ENCODE measurements at places on chromosomes 1 and 21.

GRCh38 chr1:20184997-20185833 is 681 bp upstream of the UBXN10 start:
- DNase-seq = no peak

DNA sequence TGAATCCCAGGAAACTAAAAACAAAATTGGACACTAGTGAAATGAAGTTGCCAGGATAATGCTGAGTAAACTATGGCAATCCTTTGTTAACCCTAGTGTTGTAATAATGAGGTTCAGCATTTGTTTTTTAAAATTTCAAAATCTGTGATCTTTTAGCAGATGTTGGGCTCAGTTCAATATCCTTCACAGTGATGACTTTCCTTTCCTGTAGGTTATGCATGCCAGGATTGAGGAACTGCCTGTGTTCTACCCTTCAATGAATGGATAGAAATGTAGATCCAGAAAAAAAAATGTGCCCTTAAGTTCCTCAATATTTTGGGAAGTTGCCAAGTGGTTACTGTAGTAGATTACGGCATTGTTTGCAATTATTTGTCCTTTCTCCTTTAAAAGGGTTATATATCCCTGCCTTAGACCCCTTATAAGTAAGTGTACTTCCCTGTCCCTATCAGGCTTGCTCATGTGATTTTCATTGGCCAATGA is 35.5 kb upstream of the IRF2BP2 start:
- DNase-seq = no peak

DNA sequence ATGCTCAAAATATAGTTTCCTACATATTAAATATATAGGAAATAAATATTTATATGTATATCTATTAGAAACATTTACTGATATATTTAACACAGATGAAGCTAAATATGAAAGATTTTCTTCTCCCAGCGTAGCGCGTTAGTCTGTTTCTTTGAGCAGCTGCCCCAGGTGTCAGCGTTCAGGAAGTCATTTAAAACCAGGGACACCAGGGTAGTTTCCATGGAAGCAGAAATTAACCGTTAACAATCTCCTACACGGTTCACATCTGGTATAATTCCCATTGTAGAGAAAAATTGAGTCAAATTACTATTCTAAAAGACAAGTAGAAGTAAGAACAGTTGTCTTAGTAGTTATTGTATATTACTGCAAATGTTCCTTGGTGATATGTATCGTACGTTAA is 1443.7 kb downstream of the MRPL39 start:
- no peak for DNase-seq

DNA sequence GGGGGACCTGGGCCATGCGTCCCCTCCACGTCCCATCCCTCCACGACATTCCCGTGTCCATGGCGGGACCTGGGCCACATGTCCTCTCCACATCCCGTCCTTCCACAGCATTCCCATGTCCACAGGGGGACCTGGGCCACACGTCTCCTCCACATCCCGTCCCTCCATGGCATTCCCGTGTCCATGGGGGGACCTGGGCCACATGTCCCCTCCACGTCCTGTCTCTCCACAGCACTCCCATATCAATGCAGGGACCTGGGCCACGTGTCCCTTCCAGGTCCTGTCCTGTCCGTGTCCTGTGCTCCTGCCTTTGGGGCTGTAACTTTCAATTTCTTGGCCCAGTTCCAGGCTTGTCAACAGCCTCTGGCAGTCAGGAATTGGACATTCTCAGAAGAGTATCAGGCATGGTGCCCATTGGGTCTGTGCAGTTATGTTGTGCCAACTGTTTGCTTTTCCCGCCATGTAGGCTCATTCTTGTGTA is 47.1 kb downstream of the WNT9A start:
- no peak for DNase-seq

GRCh38 chr1:160560806-160561205 is 18.5 kb downstream of the CD84 start:
- DNase-seq = no peak

DNA sequence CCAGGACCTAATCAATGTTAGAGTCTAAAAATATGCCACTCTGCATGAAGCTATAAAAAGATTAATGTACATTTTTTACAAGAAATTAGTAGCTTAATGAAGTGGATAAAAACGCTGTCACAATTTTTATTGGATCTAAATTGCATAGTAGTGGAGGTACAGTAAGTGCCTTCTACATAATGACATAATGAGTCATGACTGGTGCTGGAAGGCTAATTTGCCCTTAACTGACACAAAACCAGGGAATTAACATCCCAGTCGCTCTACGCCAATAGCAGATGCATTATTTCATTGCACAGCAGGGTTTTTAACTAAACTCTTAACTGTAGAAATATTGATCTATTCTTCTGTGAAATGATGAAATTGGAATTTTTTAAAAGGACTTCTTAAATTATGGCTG is 33.3 kb downstream of the RRAGC start:
- no peak for DNase-seq

GRCh38 chr1:54011316-54012007 is 6.5 kb downstream of the LDLRAD1 start:
- no peak for DNase-seq

- no peak for DNase-seq
Measured at GRCh38 chr1:206125346-206125745, 8.2 kb upstream of the AVPR1B start.

DNA sequence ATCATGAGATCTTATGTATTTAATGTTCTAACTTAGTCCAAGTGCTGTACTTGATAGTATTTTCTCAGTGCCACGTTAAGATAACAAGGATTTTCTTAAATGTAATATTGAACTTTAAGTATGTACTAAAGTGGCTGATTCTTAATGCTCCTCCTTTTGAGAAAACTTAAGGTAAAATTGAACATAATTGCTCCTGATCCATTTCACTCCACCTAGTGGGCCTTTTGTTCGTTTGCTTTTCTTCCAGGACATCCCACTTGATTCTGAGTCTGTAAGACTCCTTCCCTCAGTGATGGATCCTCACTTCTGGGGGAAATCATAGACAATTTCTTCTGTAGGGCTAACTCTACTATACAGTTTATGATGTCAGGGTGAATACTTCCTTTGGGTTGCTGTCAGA is 173.1 kb downstream of the LMO4 start:
- no peak for DNase-seq

- no peak for DNase-seq
Measured at GRCh38 chr1:235450433-235450832, 53.8 kb downstream of the B3GALNT2 start.

DNA sequence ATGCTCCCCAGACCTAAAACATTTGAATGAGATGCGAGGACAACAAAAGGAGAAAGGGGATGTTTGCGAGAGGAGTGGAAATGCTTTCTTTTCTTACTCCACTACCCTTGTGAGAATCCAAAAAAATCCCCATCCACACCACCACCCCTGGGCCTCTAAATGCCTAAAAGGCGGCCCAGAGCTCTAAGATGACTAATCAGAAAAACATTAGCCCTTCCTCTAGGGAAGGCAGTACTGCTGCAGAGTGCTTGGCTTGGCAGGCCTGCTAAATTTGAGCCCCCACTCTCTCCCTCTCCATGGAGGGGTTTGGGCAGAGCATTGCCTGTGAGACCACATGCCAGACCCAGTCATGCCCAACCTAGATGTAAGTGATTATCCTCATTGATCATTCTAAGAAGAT is 347.9 kb downstream of the USH2A start:
- peak; percentile 52 for DNase-seq

- DNase-seq = no peak
Measured at GRCh38 chr1:236201786-236202185, 59.4 kb downstream of the GPR137B start.

- DNase-seq = peak; percentile 79
Measured at GRCh38 chr1:110460253-110461220, 9.6 kb downstream of the PROK1 start.

DNA sequence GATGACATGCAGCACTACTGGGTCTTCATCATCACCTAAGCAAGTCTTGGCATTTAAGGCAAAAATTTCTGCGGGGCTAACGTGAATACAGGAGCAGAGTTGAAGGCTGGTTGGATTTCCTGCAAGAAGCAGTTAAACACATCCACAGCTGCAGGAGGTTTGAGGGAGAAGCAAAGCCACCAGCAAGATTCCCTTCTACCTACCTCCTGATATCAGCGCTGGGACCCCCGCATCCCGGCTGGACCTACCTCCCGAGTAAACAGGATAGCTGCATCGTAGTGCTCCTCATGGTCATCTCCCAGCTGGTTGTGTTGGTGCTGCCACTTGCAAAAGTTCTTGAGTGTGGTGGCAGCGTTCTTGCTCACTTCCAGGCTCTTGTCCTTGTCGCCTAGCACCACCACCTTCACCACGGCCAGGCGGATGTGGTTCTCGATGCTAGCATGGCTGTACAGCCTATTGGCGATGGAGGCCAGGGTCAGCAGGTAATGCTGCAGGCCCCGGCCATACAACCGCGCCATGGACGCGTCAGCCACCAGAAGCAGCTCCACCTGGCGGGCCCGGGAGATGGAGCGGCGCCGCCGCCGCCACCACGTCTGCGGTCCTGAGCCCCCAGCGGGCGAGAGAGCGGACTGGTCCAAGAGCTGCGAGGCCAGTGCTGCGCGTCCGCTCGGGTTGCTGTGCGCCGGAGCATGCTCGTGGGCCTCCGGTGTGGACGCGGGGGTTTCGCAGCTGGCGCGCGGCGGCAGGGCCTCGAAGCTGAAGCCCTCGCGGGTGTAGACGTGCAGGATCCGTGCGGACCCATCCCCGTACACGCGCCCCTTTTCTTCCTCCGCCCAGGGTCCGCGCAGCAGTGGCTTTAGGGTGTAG is 1.6 kb downstream of the ADAMTS5 start:
- DNase-seq = peak; percentile 33

GRCh38 chr1:36493524-36493923 is 10.8 kb upstream of the CSF3R start:
- DNase-seq = no peak

GRCh38 chr1:41615316-41615715 is 130.8 kb upstream of the EDN2 start:
- DNase-seq = no peak

GRCh38 chr1:10773376-10773775 is 23.1 kb downstream of the CASZ1 start:
- no peak for DNase-seq

- DNase-seq = peak; percentile 18
Measured at GRCh38 chr1:76279101-76279748, 204.7 kb downstream of the ST6GALNAC3 start.
